ENCODE measurements at places on chromosomes 3 and 15.
A peak's percentile ranks its signal among the peaks of the same experiment; 100 is the strongest.

GRCh38 chr3:83033133-83033532 is 1271.7 kb upstream of the GBE1 start:
- no peak for DNase-seq

DNA sequence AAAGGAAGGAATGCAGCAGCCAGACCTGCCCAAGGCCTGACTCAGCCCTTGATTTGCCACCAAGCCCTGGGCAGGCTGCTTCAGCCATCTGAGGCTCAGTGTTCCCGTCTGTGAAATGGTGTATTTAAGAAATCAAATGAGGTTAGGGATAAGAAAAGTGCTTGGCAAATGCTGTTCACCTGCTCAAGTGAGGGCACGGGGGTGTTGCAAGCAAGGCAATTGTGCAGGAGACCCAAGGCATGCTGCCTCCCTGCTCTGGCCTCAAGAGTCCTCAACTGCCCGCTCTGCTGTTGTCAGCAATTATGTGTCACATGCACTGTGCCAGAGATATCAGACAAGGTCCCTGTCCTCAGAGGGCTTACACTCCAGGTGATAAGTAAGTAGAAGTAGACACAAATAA is 101.8 kb downstream of the TPRA1 start:
- DNase-seq, result no peak

DNA sequence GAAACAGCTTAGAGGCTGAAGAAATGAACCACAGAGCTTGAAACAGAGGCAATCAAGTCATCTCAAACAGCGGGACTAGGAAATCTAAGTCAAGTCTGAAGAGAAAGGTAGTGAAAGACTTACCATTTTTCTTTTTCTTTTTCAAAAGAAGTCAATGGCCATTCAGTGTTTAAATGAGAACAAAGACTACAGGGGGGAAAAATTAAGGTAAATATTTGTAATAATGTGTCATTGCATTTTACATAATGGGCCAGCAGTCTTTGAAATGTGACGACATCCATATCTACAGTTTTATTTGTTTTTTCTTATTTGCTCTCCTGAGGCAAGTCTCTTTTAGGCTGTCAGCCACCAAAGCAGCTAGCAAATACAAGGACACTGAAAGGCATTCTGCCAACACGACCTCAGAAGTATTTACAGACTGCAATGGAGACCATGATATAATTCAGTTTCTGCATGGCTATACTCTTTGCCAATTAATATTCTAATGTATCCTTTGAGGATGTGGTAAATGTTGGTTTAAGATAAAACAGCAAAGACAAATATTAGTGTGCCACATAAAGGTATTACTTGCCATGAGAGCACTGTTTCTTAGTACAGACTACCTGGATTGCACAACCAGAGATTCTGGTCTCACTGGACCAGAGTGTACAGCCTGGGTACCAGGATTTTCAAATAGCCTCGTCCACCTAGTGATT is 307.0 kb upstream of the THBS1 start:
- no peak for DNase-seq

DNA sequence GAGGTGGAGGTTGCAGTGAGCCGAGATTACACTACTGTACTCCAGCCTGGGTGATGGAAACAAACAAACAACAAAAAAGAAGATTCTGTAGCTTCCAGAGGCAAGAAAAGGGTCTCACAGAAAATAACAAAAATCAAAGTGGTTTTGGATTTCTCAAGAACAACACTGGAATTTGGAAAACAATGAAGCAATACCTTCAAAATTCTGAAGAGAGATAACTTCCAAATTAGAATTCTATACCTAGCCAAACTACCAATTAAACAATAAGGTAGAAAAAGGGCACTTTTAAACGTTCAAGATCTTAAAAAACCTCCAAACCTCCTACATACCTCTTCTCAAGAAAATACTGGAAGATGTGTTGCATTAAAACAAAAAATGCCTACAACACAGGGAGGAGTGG is 4.9 kb upstream of the CDCP1 start:
- no peak for DNase-seq

DNA sequence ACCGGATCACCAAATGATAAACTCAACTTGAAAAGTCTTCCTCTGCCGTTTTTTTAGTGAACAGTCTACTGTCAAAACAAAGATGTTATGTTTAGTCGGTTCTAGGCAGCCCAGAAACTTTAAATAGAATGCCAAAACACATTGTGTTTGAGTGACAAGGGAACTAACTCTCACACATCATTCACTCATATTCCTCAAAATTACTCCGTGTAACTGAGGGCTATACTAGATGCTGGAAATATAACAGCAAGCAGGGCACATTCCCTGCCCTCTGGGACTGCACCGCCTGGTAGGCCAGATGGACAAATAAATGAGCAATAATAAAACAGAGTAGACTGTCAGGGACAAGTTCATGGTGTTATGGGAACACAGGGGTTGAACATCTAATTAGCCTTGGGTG is 251.4 kb downstream of the MAGI1 start:
- DNase-seq, result no peak

GRCh38 chr15:35330048-35330695 is 215.8 kb downstream of the DPH6 start:
- no peak for DNase-seq

DNA sequence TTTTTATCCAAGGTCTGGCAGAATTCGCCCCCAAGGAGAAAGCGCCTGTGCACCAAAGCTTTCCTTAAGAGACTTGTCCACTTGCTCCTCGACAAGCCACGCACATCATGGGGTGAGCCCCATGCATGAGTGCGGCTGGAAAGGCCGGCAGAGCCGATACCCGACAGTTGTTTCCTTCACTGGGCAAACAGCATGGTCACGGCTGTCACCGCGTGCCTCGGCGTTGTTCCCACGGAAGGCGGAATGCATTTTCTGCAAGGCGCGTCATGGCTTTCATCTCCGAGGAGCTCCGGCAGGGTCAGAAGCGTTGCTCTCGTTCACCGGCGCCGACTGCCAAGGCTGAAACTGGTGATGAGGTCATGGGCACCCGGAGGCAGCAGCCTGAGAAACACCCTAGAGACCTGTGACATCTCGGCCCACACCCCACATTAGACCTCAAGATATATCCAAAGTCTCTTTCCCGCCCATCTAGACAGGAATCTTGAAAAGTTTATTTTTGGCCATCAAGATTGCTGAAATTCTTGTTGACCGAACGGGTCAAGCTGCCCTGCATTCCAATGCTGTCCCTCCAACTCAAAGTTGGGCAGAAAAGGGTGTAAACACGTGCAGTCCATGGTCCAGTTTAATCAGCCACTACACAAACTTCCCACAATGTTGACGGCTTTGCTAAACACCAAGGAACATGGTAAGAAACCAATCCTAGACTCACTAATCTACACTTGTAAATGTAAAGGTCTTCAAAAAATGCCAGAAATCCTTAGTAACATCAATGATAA is 604 bp upstream of the TJP1 start:
- DNase-seq, result peak; percentile 69
